ENCODE measurements at places on chromosomes 12 and 14.

GRCh38 chr14:94897082-94897481 lies 127.2 kb upstream of the GSC start:
- DNase-seq, result no peak

GRCh38 chr12:95326445-95326844 lies 108.8 kb downstream of the VEZT start:
- no peak for DNase-seq

GRCh38 chr12:107127482-107128430 lies 34.4 kb upstream of the CRY1 start:
- DNase-seq, result no peak

DNA sequence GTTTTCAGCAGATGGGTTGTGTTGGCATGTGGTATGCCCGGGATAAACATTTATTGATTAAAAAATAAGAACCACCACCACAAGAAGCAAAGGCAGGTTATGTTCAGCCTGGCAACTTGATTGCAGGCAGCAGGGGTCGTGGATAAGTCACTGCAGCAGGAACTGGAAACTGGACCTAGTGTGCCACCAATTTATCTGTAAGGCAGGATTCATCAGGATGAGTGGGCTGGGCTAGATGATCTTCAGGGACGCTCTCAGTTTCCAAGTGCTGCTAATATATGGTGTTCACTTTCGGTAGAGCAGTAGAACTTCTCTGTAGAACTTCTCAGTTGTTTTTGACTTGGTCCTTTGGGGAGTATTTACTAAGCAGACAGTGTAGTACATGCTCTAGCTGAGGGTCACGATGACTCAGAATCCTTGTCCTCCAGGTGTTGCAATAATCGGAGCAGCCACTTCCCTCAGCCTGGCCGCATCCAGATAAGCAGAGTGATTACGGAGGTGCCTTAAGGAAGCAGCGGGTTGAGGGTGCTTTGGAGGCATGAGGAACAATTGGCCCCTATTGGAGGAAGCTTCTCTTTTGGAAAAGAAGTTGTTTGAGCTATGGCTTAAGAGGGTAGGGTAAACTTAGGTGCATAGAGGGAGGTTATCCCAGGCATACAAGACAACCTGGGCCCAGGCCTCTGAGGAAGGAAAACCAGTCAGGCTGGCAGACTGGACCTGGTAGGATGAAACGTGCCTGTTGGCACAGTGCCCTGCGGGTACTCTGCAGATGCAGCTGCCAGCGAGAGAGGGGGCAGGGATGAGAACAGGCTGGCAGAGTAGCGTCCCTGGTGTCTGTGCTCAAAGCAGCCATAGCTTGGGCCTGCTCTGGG lies 104.0 kb downstream of the GPR135 start:
- DNase-seq, result no peak

- no peak for DNase-seq
Measured at GRCh38 chr14:105844810-105845724, 318.7 kb downstream of the TMEM121 start.

GRCh38 chr12:50720085-50720484 lies 43.8 kb upstream of the ATF1 start:
- DNase-seq, result no peak

DNA sequence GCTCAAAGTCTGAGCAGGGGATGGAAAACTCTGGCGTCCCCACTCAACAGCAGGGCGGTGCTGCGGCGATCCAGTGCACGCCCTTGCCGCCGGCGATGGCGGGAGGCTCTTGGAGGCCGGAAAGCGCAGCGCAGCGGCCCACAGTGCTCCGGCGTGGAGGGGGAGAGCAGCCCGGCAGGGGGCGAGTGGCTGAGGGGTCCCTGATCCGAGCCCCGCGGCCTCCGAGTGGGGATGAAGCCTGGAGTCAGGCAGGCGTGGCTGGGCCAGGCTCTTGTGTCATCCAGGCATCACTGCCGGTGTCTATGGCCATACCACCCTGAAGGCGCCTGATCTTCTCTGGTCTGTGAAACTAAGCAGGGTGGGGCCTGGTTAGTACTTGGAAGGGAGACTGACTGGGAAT lies 183.1 kb downstream of the ALG10 start:
- no peak for DNase-seq

DNA sequence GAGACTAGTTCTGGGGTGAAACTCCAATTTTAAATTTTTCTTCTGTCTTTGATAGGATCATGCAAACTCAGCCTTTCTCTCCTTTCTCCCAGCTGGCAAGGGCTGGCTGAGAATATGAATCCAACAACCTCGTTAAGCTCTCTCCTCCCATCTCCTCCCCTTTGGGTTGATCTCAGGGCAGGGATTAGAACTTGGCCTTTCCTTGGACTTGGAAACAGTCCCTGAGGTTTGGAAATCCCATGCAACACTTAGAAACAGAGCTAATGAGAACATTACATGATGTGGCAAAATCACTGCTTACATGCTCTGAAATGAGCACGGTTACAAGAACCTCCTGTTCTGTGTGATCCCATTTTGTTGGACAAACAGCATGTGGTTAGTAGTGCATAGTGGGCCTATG lies 31.6 kb downstream of the ACACB start:
- DNase-seq, result no peak

DNA sequence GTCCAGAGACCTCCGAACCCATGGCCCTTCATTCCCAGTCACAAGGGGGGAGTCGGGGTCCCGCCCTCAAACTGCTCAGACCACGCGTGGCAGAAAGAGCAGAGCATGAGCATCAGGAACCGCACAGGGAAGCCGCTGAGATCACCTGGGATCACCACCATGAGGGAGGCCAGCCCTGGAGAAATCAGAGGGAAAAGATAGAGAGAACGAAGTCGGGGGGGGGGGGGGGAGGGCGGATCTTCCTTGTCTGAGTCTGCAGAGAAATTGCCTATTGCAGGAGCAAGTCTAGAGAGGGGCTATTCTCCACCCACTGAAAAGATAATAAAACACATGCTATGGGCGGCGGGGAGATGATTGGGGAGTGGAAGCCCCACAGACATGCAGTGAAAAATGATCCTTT lies 884 bp upstream of the TMEM132C start:
- DNase-seq, result no peak
